ENCODE measurements at places on chromosomes 5 and 9.

GRCh38 chr9:123749580-123750202 lies 180.2 kb downstream of the DENND1A start:
- DNase-seq, result no peak

- DNase-seq, result no peak
Observed at GRCh38 chr9:111094433-111094924, 56.2 kb upstream of the LPAR1 start.

- DNase-seq, result no peak
Observed at GRCh38 chr5:128480906-128481633, 57.0 kb downstream of the FBN2 start.

- DNase-seq, result no peak
Observed at GRCh38 chr9:107049803-107050184, 186.8 kb downstream of the ZNF462 start.
